ENCODE measurements at places on chromosomes 3 and 15. TPM values are rescaled to one million over a fixed set of nuclear protein-coding genes. Genes with fewer than 3 reads are reported as not detected.

GRM7 gene
- not detected for total RNA-seq

TMED3 gene
- 53.6 TPM for total RNA-seq

FBN1 gene
- total RNA-seq, result 1.7 TPM

IL17RD gene
- 12.3 TPM for total RNA-seq

EIF3J gene
- 68.6 TPM for total RNA-seq

ADGRG7 gene
- not detected for total RNA-seq

- H3K36me3 ChIP-seq, result peaks cover 10% of the 10 kb centered on the region
- no peaks in the 10 kb centered on the region for H3K4me1 ChIP-seq
- DNase-seq, result peak; percentile 46
- no peak overlapping the region for H3K27ac ChIP-seq
- H3K4me3 ChIP-seq, result no peak overlapping the region
These were observed 30.7 kb upstream of the WDR49 start for GRCh38 chr3:167684388-167684993.

- H3K27me3 ChIP-seq, result no peaks in the 10 kb centered on the region
- H3K36me3 ChIP-seq, result no peaks in the 10 kb centered on the region
- no peak overlapping the region for H3K4me3 ChIP-seq
- DNase-seq, result no peak
These were observed 130.2 kb upstream of the CFAP20DC start for GRCh38 chr3:59180006-59180405.

DNA sequence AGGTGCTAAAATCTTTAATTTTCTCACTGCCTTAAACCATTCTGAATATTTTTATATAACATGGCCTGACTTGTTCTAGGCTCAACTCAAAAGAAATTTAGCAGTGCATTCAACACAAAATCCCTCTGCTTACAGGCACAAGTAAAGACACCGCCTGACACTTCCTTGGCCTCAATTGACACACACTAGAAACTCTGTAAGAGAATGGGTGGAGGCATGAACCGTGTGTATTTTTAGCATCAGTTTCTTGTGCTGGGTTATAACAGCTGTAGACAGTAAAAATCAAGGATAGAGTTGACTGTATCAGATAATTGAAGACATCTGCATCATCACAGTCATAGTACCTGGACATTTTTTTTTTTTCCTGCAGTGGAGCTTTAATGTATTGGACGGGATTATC, 54.3 kb downstream of the SLC9A9 start:
- no peak overlapping the region for H3K4me3 ChIP-seq
- no peak overlapping the region for H3K27ac ChIP-seq
- no peaks in the 10 kb centered on the region for H3K36me3 ChIP-seq
- H3K4me1 ChIP-seq, result peaks cover 6% of the 10 kb centered on the region
- no peak for DNase-seq
- H3K27me3 ChIP-seq, result no peaks in the 10 kb centered on the region

DNA sequence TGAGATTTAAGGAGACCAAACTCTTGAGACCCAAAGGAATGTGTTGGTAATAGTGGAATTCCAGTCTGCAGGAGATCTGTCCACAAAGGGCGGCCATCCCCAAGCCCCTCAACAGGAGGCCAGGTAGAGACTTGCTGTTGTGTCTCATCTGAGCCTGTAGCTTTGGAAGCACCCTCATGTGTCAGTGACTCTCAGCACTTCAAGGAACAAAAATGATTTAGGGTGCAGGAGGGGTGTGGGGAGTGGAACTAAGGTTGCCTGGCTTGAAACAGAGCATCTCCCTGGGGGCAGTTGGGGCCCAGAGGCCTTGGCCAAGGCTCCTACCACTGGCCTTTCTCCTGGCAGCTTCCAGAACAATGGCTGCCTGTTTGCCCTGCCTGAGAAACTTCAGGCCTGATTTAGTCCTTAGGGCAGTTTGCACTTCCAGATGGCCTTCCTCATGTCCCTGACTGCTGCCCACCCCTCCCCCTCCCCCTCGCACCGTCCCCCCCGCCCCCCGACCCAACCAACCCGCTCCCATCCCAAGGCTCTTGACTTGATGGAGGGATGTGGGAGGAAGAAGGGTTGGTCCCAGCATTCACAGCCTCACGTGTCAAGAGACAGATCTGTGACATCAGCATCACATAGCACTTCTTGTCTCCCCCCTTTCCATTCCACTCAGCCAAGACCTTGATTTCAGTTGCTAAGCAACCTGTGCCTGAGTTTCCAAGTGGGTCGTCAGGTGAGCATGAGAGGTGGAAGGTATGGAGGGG, 77.1 kb downstream of the CORO2B start:
- peaks cover 7% of the 10 kb centered on the region for H3K4me1 ChIP-seq
- H3K36me3 ChIP-seq, result no peaks in the 10 kb centered on the region
- no peak overlapping the region for H3K27ac ChIP-seq
- no peak overlapping the region for H3K4me3 ChIP-seq

DNA sequence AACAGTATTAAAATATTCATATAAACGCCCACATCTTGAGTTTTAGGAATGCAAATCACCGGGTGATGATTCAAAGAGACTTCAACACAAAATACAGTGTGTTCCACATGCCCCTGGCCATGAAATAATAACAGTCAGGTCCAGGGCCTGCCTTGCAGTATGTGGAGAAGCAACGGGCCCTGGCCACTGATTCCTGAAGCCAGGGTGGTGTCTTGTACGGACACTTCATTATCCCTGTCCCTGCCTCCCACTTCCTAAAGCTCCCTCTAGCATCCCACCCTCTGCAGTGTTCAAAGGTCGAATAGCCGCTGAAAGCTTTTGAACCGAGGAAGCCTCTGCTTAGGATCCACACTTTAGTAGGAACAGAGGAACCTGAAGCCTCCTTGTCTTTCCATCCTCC, 50.4 kb upstream of the PCSK6 start:
- no peaks in the 10 kb centered on the region for H3K27me3 ChIP-seq
- DNase-seq, result no peak
- no peak overlapping the region for H3K4me3 ChIP-seq
- H3K36me3 ChIP-seq, result no peaks in the 10 kb centered on the region
- no peaks in the 10 kb centered on the region for H3K4me1 ChIP-seq

DNA sequence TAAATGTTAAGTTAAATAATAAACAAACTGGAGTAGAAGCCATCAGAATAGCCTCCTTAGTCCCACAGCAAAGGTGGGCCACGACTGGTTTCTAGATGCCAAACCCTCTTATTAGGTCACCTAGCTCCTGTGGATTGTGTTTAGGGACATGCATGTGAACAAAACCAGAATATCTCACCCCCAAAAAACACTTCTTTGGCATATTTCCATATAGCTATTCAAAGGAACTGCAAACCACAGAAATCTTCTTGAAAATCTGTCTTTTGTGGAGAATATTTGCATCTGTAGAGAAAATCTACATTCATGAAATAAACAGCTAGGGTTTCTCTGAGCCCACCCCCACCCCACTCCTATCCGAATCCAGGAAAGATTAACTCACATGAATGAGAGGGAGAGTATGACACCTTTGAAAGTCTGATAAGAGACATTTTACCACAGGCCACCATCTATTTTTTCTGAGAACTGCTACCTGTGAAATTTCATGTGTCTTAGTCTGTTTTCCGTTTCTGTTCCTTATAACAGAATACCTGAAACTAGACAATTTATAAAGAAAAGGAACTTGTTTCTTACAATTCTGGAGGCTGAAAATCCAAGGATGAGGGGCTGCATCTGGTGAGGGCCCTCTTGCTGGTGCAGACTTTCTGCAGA, 159.4 kb downstream of the NEK10 start:
- H3K27ac ChIP-seq, result no peak overlapping the region
- H3K4me1 ChIP-seq, result no peaks in the 10 kb centered on the region
- DNase-seq, result no peak
- no peaks in the 10 kb centered on the region for H3K36me3 ChIP-seq

DNA sequence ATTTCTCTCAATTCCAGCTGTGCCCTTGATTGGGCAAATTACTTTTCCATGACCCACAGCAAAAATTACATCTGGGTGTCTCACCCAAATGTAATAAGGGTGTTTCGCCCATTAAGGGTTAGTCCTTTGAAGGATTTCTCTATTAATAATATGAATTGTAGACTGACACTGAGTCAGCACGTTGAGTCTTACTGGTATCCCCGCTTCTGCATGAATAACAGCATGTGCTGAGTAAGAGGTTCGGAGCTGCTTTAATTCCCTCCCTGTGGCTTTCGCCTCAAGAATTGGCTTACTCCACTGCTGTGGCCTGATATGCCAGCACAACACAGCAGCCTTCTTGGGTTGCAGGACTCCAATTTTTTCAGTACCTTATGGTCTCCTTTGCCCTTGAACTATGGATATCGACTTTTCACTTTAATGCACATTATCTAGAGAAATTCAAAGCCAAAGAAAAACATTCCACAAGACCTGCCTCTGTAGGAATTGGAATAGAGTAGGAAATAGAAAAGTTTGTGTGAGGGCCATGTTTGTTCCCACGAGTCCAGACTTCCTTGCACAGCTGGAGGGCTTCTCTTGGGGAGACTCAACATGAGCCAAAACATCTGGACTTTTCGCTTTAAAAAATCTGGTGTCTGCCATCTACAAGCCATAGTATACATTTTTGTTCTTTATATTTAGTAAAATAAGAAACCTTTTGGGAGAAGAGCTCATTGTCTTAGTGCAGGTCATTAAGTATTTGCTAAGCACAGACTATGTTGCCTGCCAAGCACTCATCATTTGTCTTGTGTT, 20.7 kb upstream of the ERC2 start:
- H3K4me3 ChIP-seq, result no peak overlapping the region
- DNase-seq, result no peak
- no peaks in the 10 kb centered on the region for H3K36me3 ChIP-seq

DNA sequence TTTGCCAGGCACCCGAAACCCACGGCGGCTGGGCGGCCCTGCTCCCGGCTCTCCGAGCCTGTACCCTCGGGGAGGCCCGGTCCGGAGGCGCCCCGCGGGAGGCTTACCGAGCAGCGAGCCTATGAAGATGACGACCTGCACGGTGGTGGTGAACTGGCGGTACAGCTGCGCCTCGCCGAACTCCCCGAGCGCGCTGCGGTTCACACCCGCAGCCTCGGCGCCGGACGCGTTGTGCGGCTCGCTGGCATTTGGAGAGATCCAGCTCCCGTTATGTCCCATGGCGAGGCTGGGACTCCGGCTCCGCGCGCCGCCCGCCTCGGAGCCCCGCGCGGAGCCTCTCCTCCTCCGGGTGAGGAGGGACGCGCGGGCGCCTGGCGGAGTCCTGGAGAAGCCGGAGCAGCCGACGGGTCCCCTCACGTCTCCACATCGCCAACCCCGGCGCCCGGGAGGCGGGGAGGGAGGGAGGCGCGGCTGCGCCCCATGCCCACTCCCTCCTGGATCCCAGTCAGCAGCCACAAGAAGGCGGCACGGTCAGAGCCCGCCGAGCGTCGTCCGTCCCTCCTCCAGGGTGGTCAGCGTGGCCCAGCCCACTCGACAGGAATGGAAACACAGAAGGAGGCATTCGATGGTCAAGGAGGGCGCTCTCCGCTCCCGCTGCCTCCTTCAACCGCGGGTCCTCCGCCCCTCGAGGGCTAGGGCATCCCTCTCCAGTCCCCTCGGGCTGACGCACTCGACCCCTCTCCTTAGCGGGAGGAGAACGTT, at the start of gene GPR176:
Gene GPR176, minus strand, starts transcription at position 519 of the 762 bp plus-strand sequence. Its CDS starts 240 bp downstream, at position 279.
- no peaks in the 10 kb centered on the region for H3K27me3 ChIP-seq
- peaks cover 23% of the 10 kb centered on the region for H3K4me1 ChIP-seq
- peak within 1 kb of the TSS; percentile 28 for H3K27ac ChIP-seq
- no peak for DNase-seq

DNA sequence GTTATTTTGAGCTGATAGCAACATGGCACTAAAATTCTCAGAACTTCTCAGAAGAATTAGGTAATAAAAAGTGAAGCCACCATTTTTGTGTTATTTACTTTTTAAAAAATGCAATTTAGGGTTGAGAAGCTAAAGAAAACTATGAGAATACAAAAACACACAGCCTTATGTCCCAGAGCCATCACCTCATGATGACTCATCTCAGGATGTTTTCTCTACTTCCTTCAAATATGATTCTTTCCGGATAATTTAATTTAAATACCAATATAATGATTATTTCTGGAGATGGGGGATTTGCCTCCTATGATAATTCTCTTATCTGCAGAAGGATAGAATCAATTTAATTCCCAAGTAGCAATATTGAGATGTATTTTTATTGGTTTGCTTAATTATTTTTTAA, 105.6 kb upstream of the BFSP2 start:
- H3K27me3 ChIP-seq, result peaks cover 86% of the 10 kb centered on the region
- DNase-seq, result no peak
- H3K4me1 ChIP-seq, result peaks cover 3% of the 10 kb centered on the region
- H3K27ac ChIP-seq, result no peak overlapping the region
- H3K4me3 ChIP-seq, result no peak overlapping the region

GRCh38 chr3:142892714-142893113, 3.8 kb upstream of the PCOLCE2 start:
- no peak overlapping the region for H3K4me3 ChIP-seq
- no peak for DNase-seq
- H3K27me3 ChIP-seq, result no peaks in the 10 kb centered on the region
- H3K27ac ChIP-seq, result no peak overlapping the region
- peaks cover 1% of the 10 kb centered on the region for H3K4me1 ChIP-seq

GRCh38 chr3:52824037-52824436, 6.4 kb downstream of the ITIH4 start:
- H3K36me3 ChIP-seq, result no peaks in the 10 kb centered on the region
- H3K27ac ChIP-seq, result no peak overlapping the region
- H3K4me1 ChIP-seq, result no peaks in the 10 kb centered on the region
- no peak overlapping the region for H3K4me3 ChIP-seq

- peaks cover 22% of the 10 kb centered on the region for H3K4me1 ChIP-seq
- H3K27me3 ChIP-seq, result no peaks in the 10 kb centered on the region
- H3K36me3 ChIP-seq, result no peaks in the 10 kb centered on the region
- H3K27ac ChIP-seq, result no peak overlapping the region
- no peak for DNase-seq
- no peak overlapping the region for H3K4me3 ChIP-seq
These were observed 95.0 kb downstream of the MYLK start for GRCh38 chr3:123789160-123789559.

GRCh38 chr15:62920682-62921502, 121.7 kb upstream of the TPM1 start:
- H3K27ac ChIP-seq, result no peak overlapping the region
- no peak for DNase-seq
- no peaks in the 10 kb centered on the region for H3K36me3 ChIP-seq
- no peaks in the 10 kb centered on the region for H3K4me1 ChIP-seq

- no peak overlapping the region for H3K27ac ChIP-seq
- peaks cover 36% of the 10 kb centered on the region for H3K27me3 ChIP-seq
- DNase-seq, result no peak
- no peak overlapping the region for H3K4me3 ChIP-seq
These were observed 4.8 kb upstream of the CLSTN2 start for GRCh38 chr3:139930211-139930610.

GRCh38 chr3:52385157-52385556, 59.7 kb downstream of the SEMA3G start:
- H3K4me3 ChIP-seq, result no peak overlapping the region
- peak; percentile 64 for DNase-seq
- peak overlapping the region; percentile 9 for H3K27ac ChIP-seq
- no peaks in the 10 kb centered on the region for H3K36me3 ChIP-seq
- H3K27me3 ChIP-seq, result no peaks in the 10 kb centered on the region

DNA sequence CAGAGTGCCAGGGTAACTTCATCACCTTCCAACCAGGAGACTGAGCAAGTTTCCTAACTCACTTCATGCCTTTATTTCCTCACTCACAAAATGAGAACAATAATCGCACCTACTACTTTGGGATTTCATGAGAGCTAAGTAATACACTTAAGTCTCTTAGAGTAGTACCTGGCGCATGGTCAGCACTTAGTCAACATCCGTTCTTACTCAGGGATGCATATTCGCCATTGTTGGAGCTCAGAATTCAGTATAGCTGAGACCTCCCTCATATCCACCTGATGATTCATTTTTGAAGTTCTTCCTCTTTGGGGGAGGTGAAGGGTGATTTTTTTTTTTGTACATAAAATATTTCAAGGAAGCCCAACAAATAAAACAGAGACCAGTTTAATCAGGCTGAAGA, 188.2 kb downstream of the AGBL1 start:
- H3K4me3 ChIP-seq, result no peak overlapping the region
- H3K36me3 ChIP-seq, result no peaks in the 10 kb centered on the region
- no peaks in the 10 kb centered on the region for H3K4me1 ChIP-seq
- H3K27ac ChIP-seq, result no peak overlapping the region

Measured in HCT116 (cell line).